ENCODE measurements at places on chromosomes 7 and 10. TPM values are rescaled to one million over a fixed set of nuclear protein-coding genes. Genes with fewer than 3 reads are reported as not detected.

Gene OPN4
- not detected for total RNA-seq

Gene SHTN1
- total RNA-seq: 3.1 TPM

Gene PITX3
- total RNA-seq: not detected

Gene TPST1
- 136 TPM for total RNA-seq

Gene UNCX
- not detected for total RNA-seq

Data from placental pericyte (primary cell).